ENCODE measurements at places on chromosomes 6 and 20. TPM values are rescaled to one million over a fixed set of nuclear protein-coding genes. Genes with fewer than 3 reads are reported as not detected.

GRCh38 chr20:38674092-38674764, 50.1 kb upstream of the SLC32A1 start:
- no peaks in the 10 kb centered on the region for H3K36me3 ChIP-seq
- peaks cover 7% of the 10 kb centered on the region for H3K27me3 ChIP-seq
- H3K4me3 ChIP-seq: peak overlapping the region; percentile 62
- DNase-seq: peak; percentile 11
- peaks cover 6% of the 10 kb centered on the region for H3K4me1 ChIP-seq
- no peak overlapping the region for H3K27ac ChIP-seq

The UNC5CL gene
- 0.27 TPM for total RNA-seq

DNA sequence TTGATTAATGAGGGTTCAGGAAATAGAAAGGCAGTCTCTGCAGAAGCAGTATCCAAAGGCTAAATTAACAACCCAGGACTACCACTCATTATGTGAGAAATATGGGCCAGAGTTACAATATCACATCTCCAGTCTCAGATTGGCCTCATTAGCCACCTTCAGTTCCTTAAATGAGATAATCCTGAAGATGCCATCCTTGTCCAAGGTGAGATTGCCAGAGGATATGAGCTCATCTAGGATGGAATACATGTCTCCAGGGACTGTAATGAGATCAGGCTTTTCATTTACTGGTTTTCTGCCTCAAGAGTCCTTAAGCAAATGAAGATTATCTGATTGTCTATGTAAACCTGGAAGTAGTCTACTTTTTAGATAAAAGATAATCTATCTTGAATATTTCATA, 196.3 kb downstream of the FUT9 start:
- no peaks in the 10 kb centered on the region for H3K27me3 ChIP-seq
- DNase-seq: no peak
- no peaks in the 10 kb centered on the region for H3K4me1 ChIP-seq
- H3K4me3 ChIP-seq: no peak overlapping the region
- H3K36me3 ChIP-seq: no peaks in the 10 kb centered on the region

- no peaks in the 10 kb centered on the region for H3K36me3 ChIP-seq
- H3K27me3 ChIP-seq: peaks cover 16% of the 10 kb centered on the region
- no peak for DNase-seq
- H3K4me1 ChIP-seq: peaks cover 19% of the 10 kb centered on the region
- no peak overlapping the region for H3K27ac ChIP-seq
Measured at GRCh38 chr20:49349694-49350252, 71.9 kb upstream of the ZNFX1 start.

The TP53TG5 gene
- not detected for total RNA-seq

GRCh38 chr6:53896196-53896595, 101.4 kb downstream of the LRRC1 start:
- H3K4me1 ChIP-seq: peaks cover 4% of the 10 kb centered on the region
- no peak overlapping the region for H3K27ac ChIP-seq
- no peaks in the 10 kb centered on the region for H3K36me3 ChIP-seq
- H3K4me3 ChIP-seq: no peak overlapping the region
- DNase-seq: peak; percentile 54

DNA sequence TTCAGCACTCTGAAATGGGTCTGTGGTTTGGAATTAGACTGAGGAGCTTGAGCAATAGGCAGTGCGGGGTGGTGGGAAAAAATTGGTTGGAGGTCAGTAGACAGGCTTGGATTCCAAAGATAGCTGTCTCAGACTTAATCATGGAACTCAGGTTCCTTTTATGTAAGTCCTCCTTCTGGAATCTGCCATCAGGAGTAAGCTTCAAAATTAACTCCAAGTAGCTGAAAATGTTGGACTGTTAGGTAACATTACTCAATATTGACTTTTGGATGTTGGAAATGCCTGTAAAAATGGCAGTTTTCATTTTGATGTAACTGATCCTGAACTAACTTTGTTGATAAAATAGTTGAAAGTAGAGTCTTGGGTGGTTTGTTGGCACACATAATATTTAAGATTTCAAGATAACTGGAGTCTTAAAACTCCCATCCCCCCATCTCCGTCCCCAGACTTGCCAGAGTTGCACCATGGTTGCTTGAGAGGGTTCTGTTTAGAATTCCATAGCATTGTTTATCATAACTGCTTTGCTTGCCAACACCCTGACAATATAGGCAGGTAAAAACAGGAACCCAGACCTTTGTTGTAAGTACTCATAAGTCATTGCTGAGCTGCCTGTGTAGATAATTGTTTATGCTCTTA, 83.0 kb downstream of the PHF20 start:
- H3K4me1 ChIP-seq: no peaks in the 10 kb centered on the region
- no peaks in the 10 kb centered on the region for H3K27me3 ChIP-seq
- H3K27ac ChIP-seq: no peak overlapping the region
- no peak overlapping the region for H3K4me3 ChIP-seq
- DNase-seq: peak; percentile 83

The HLA-DPB1 gene
- 2.7 TPM for total RNA-seq

The TEAD3 gene
- total RNA-seq: 75.5 TPM

DNA sequence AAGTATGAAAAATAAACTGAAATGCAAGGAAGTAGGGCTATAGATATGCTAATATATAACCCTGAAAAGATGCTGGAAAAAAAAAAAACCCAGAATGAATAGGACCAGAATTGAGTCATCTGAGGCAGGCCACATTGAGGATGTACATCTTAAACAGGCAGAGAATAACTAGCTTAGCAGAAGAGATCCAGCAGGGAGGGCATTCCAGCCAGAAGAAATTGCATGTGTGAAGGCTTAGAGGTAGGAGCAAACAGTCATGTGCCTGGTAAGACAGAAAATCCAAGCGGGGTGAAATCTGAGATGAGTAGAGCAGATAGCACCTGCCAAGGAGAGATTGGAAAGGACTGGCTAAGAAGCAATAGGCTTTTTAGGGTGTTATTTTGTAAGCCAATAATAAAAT, 2.6 kb downstream of the COL19A1 start:
- H3K27me3 ChIP-seq: peaks cover 4% of the 10 kb centered on the region
- H3K36me3 ChIP-seq: no peaks in the 10 kb centered on the region
- DNase-seq: no peak
- H3K4me3 ChIP-seq: no peak overlapping the region

DNA sequence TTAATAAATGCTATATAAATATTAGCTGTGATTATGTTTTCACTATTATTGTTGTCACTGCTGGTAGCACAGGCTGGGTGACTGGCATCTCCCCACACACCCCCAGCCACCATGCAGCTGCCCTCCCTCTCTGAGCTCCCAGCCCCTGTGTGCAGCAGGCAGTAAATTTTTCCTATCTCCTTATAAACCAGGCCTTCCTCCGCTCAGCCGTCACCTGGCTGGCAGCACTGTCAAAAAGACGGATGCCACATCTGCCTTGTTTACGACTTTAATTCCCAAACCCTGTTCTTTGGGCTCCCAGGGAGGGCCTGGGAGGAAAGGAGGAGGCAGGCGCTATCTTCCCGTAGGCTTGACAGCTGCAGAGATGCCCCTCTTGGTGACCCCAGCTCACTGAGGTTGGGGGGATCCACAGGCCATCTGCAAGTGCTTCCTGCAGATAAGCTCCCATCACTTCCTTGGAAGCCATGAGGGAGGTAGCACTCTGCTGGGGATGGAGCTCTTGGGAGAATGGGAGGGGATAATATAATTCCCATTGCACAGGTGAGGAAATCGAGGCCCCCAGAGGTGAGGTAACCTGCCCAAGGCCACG, 94.5 kb downstream of the GRM4 start:
- no peaks in the 10 kb centered on the region for H3K4me1 ChIP-seq
- no peak overlapping the region for H3K27ac ChIP-seq
- no peak for DNase-seq
- H3K27me3 ChIP-seq: peaks cover 19% of the 10 kb centered on the region
- H3K4me3 ChIP-seq: no peak overlapping the region

- no peak overlapping the region for H3K4me3 ChIP-seq
- H3K4me1 ChIP-seq: no peaks in the 10 kb centered on the region
- no peaks in the 10 kb centered on the region for H3K36me3 ChIP-seq
- no peaks in the 10 kb centered on the region for H3K27me3 ChIP-seq
- no peak for DNase-seq
Measured at GRCh38 chr6:169990095-169991030, 238.9 kb downstream of the ERMARD start.

DNA sequence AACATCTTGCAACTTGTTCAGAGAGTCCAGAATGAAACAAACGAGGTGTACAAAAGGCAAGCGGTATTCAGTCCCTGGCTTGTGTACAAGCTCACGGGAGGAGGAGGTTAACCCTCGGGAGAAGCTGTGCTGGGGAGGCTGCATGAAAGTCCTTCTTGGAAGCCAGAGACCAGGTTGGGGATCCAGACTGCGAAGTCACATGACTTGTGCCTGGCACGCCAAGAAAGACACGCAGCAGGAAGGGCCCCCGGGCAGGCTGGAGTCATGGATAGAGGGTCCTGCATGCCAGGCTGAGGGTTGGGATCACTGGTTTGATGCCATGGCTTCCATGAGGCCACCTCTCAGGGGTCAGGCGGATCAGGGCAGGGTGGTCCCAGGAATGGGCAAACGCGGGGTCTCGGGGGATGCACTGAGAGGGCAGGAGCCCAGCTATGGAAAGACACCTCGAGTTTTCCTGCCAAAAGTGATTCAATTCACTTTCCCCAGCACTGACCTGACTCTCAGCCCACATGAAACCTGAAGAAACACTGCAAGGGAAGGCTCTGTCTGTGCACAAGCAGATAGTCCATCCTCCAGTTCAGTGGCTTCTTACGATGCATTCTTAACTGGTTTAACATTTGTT, 79.4 kb downstream of the DLL1 start:
- H3K36me3 ChIP-seq: no peaks in the 10 kb centered on the region
- no peak for DNase-seq
- H3K27ac ChIP-seq: no peak overlapping the region
- no peak overlapping the region for H3K4me3 ChIP-seq
- H3K27me3 ChIP-seq: peaks cover 2% of the 10 kb centered on the region

DNA sequence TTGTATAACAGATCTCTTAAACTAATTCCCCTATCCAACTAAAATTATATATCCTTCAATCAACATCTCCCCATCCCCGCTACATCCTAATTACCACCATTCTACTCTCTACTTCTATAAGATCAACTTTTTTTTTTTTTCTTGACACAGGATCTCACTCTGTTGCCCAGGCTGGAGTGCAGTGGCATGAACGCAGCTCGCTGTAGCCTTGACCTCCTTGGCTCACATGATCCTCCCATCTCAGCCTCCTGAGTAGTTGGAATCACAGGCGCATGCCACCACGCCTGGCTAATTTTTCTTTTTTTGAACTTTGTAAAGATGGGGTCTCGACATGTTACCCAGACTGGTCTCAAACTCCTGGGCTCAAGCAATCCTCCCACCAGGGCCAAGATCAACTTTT, 5.0 kb downstream of the DNAAF9 start:
- H3K27me3 ChIP-seq: no peaks in the 10 kb centered on the region
- no peak overlapping the region for H3K27ac ChIP-seq
- H3K4me3 ChIP-seq: no peak overlapping the region
- DNase-seq: no peak
- no peaks in the 10 kb centered on the region for H3K36me3 ChIP-seq
- peaks cover 12% of the 10 kb centered on the region for H3K4me1 ChIP-seq

The DLL1 gene
- 1.6 TPM for total RNA-seq

The GSTA2 gene
- not detected for total RNA-seq

DNA sequence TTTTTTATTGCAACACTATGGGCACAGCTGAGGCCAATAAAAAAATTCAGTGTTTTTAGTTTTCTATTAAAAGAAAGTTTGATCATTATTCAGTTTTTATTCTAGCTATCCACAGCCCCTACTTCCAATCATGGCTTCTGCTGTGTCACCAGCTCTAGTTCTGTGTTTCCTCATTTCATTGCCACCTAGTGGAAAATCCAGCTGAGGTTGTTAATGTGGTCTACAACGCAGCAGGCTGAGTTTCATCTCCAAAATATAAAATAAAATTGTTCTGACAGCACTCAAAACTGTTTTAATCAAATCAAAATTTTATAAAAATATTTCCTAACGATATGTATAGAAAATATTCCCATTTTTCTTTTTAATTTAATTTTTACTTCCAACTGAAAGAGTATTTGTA, 13.6 kb downstream of the COL9A1 start:
- peaks cover 40% of the 10 kb centered on the region for H3K27me3 ChIP-seq
- no peak overlapping the region for H3K4me3 ChIP-seq
- H3K4me1 ChIP-seq: no peaks in the 10 kb centered on the region
- no peaks in the 10 kb centered on the region for H3K36me3 ChIP-seq

- DNase-seq: no peak
- H3K4me3 ChIP-seq: no peak overlapping the region
- H3K36me3 ChIP-seq: no peaks in the 10 kb centered on the region
- no peaks in the 10 kb centered on the region for H3K4me1 ChIP-seq
- peaks cover 9% of the 10 kb centered on the region for H3K27me3 ChIP-seq
Measured at GRCh38 chr6:159104163-159104925, 59.6 kb upstream of the TAGAP start.

DNA sequence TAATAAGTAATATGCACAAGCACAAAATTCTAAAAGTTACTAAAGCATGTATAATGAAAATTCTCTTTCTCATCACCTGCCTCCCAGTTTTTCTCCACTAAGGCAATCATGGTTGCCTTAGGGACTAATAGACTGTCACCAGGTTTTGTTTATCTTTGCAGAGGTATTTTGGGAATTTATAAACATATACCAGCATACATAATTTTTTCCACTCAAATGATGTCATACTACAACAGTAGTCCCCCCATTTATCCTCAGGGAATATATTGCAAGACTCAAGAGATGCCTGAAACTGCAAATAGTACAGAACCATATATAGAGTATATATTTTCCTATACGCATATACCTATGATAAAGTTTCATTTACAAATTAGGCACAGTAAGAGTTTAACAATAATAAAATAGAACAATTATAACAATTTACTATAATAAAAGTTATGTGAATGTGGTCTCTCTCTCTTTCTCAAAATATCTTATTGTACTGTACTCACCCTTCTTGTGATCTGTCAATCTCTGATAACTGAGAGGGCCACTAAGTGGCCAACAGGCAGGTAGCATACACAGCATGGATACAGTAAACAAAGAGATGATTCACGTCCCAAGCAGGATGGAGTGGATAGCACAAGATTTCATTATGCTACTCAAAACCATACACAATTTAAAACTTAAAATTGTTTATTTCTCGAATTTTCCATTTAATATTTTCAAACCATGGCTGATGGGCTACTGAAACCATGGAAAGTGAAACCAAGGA, 19.7 kb downstream of the RBL1 start:
- H3K36me3 ChIP-seq: no peaks in the 10 kb centered on the region
- no peaks in the 10 kb centered on the region for H3K27me3 ChIP-seq
- no peak for DNase-seq
- H3K4me3 ChIP-seq: no peak overlapping the region
- peaks cover 6% of the 10 kb centered on the region for H3K4me1 ChIP-seq

The TRMT6 gene
- 14.4 TPM for total RNA-seq

The CRISP2 gene
- total RNA-seq: not detected

GRCh38 chr20:37777012-37777950, 83.5 kb downstream of the CTNNBL1 start:
- H3K27ac ChIP-seq: no peak overlapping the region
- no peaks in the 10 kb centered on the region for H3K27me3 ChIP-seq
- peak; percentile 16 for DNase-seq

GRCh38 chr6:119210596-119210995, 132.1 kb upstream of the FAM184A start:
- no peaks in the 10 kb centered on the region for H3K27me3 ChIP-seq
- DNase-seq: no peak
- H3K27ac ChIP-seq: no peak overlapping the region
- no peak overlapping the region for H3K4me3 ChIP-seq
- no peaks in the 10 kb centered on the region for H3K4me1 ChIP-seq

The BPIFB2 gene
- total RNA-seq: not detected
